ENCODE measurements at places on chromosomes 7 and 10.

GRCh38 chr10:67385566-67385965 lies 310.4 kb downstream of the CTNNA3 start:
- no peak for DNase-seq

DNA sequence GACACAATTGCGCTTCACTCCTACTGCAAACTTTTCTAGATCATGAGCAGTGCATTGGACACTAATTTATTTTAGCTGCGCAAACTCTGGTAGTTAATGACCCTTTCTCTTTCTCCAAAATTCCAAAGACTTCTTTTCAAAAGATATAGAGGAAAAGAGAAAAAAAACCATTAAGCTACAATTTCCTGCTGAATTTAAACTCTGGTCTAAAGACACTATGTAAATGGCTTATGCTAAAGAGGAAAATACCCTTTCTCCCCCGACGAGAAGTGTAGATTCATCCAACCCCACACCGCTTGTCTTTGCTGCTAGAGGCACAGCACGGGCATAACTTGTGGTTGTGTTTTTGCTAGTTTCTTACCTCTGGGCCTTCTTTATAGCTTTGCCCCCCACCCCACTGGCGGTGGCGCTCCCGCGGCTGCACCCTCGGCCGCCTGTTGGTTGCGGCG lies 84.1 kb downstream of the SNX10 start:
- DNase-seq, result no peak

- DNase-seq, result no peak
Observed at GRCh38 chr10:19096501-19097073, 48.0 kb downstream of the MALRD1 start.

DNA sequence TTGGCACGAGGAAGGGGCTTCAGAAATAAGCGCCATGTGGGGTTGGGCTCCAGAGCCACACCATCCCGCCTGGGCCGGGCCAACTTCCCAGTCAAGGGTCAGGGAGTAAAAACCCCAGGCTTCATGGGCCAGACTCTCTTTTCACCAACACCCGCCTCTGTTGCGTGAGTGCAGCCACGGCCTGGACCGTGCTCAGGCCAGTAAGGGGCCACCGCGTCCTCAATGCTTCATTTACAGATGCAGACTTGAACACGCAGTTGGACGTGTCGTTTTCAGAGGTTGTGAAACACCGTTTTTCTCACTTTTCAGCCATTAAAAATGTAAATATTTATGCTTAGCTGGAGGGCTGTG lies 161.0 kb downstream of the WDR37 start:
- no peak for DNase-seq

GRCh38 chr7:13420726-13421125 lies 568.7 kb downstream of the ETV1 start:
- DNase-seq, result no peak

DNA sequence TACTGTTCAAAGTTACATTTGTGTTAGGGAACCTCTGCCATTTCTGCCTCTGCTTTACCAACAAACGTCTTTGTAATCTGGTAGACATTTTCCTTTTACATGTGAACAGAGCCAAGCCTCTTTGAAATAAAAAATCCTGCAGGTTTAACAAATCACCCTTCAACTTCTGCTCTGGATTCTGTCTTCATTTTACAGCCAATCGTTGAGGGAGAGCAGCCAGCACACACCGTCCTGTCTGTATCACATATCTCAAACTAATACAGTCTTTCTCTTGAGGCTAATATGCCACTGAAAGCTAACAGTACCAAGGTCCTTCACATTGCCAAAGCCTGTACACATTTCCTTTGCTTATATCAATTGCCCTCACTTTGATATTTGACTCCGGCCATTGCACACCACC lies 468.6 kb upstream of the TEX47 start:
- no peak for DNase-seq

DNA sequence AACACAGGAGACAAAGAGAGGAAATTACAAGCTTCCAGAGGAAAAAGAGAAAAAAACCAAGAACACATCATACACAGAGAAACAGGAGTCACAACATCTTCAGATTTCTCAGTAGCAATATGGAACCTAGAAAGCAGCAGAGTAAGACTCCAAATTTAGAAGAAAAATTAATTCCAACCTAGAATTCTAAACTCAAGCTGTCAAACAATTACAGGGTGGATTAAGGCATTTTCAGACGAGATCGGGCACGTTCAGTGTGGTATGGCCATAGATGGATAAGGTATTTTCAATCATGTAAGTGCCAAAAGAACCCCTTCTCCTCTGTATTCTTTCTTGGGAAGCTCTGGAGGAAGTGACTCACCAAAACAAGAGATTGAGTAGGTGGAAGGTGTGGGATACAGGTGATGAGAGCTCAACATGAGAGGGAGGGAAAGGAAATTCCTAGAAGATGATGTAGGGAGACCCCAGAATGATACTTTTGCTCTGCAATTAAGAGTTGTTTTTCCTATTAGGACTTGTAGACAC lies 51.6 kb downstream of the FAM204A start:
- DNase-seq, result no peak

- DNase-seq, result peak; percentile 26
Observed at GRCh38 chr7:87934699-87935383, 790 bp downstream of the ADAM22 start.

DNA sequence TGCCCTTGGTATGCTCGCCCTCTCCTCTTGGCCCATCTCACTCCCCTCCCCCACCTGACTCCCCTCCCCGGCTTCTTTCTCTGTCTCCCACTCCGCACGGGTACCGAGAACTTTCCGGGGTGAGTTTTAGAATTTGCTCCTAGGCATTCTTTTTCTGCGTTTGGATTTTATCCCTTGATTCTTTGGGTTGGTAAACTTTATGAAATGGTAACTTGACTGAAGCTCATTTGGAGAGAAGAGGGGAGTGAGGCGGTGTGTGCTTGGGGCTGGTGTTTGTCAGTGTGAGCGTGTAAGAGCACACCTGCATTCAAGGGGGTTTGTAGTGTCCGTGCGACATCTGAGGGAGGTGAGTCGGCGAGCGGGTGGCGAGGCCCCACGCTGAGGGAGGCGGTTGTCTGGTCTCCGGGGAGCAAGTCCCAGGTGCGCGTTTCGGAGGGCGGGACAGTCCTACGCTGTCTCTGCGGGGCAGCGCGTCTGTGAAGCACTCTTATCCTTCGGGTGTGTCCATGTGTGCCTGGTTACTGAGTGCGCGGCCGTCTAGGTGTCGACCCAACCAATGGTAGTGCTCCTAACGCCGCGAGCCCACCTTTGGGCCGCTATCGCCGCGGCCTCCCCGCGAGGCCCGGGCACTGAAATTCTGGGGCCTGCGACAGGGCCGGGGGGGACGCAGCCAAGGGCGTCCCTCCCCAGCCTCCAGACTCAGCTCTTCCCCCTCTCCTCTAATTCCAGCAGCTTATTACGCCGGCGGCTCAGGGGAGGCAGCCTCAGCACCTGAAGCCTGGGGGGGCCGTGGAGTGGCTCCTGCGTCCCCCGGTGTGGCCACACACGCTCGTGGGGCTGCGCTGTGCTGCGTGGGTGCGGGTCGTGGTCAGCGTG lies 2.6 kb upstream of the ZNF503 start:
- no peak for DNase-seq

DNA sequence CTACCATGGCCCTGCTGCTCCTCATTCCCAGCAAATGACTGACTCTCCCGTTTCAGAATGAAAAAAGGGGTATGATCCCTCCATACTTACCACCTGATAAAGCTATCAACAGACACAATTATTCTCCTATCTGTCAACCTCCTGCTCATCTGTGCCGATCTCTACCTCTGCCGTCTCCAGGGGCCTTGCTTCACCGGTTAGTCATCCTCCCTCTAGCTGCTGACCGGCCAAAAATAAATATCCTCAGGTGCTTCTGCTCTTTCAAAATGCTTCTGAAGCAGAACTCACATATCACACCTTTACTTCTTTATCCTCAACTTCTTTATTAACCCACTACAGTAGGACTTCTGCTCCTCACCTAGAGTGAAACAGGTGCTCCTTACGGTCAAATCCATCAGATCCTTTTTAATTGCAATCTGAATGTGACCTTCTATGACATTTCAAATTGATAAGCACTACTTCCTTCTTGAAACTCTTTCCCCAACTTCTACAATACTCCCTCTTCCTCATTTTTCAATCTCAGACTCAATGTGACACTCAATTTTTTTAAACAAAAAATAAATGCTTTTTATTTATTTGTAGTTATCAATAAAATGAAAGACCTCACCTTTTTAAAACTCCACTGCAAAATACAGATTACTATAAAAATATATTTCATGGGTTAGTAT lies 63.2 kb downstream of the LMBR1 start:
- no peak for DNase-seq

- no peak for DNase-seq
Observed at GRCh38 chr7:18703685-18704084, 208.1 kb downstream of the HDAC9 start.

DNA sequence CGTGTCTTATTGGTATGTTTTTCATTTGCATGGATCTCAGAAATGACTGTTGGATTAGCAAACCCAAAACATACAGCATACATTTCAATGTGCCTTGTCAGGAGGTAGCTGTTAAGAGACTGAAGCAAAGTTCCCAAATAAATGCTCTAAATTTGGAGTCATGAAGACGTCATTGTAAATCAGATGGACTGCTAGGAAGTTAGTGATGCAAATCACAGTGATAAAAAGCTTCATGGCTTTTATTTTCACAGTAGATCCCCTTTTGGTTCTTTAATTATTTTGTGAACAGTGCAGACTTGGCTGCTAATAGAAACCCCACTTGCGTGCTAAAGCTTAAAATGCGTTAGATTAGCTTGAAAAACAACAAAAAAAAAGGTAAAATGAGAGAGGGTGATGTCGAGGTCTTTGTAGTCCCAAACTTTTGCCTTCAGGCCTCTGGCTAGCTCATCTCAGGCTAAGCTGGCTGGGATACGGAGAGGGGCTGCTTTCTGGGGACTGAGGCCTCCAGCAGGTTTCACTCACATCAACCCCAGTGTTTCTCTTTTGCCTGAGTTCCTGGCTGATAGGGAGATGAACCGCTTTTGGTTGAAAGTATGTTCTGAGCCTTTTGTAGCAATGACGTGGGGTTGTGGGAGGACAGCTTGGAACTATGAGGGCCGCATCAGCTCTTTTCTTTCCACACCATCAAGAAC lies 107.1 kb upstream of the CDCA7L start:
- no peak for DNase-seq

DNA sequence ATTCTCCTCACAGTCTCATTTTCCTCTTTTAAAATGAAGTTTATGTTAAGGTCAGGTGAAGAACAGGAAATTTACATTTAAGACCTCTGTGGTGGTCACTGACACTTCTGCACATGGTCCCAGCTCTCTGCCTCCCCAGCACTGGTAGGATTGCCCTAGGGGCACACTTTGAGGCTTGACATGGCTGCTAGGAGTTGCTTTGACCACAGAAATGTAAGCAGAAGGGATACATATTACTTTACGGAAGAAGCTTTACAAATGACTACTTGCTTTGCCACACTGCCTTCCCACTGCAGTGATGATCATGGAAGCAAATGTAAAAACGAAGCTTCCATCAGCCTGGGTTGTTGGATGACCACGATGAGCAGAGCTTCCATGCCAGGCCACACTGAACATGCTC lies 53.1 kb upstream of the RSU1 start:
- DNase-seq, result no peak
